ENCODE measurements at places on chromosomes 2 and 18.

DNA sequence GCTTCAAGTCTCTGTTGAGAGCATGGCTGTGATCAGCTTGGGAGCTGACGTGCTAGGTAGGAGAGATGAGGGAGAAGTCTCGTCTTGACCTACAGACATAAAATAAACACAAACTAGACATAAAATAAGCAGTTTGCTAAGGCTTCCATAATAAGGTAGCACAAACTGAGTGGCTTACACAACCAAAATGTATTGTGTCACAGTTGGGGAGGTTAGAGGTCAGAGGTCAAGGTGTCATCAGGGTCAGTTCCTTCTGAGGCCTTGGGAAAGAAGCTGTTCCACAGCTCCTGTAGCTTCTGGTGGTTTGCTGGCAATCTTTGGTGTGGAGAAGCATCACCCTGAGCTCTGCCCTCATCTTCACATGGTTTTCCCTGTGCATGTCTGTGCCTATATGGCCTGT is 20.2 kb downstream of the DAW1 start:
- DNase-seq: no peak

GRCh38 chr2:9422321-9423099 is 818 bp downstream of the ITGB1BP1 start:
- DNase-seq: no peak

GRCh38 chr2:124025171-124025580 is at the start of gene CNTNAP5:
TSS of gene CNTNAP5 (plus strand) at chr2:124025287. CDS start at chr2:124025651, 364 bp downstream.
- DNase-seq: no peak

DNA sequence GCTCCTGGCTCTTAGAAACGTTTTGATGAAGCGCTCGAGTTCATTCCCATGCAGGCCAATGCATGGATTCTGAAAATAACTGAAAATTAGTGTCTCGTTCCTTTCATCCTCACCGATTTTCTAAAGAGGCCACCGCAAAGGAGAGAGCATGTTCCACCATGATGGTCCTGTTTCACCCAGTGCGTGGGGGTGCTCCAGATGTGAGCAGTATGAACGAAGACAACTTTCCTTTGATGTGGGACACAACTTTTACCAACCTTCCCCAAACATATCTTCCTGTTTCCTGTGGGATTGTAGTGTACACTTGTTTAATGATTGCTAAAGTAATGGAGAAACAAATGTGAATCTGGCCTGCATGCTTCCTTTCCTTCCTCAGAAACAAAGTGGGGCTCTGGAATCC is 114.5 kb downstream of the PRPF40A start:
- no peak for DNase-seq

DNA sequence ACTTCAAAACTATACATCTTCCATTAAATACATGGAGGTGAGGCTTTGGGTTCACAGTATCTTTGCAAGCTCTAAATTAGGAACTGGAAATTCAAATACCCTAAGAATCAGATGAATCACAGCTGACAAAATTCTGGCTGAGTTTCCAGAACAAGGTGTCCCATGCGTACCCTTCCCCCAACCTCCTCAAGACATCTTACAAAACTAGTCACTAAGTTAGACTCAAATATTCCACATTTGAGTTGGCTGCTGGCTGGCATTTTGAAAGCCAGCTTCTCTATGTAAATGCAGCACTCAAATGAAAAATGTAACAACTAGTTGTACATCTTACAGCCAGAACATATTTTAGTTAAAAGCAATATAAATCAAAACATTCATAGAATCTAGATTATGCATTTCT is 131.0 kb upstream of the ARL5A start:
- DNase-seq: no peak

GRCh38 chr2:180980943-180981911 is 822 bp downstream of the UBE2E3 start:
- no peak for DNase-seq
